ENCODE measurements at places on chromosomes 2 and 18. TPM values are rescaled to one million over a fixed set of nuclear protein-coding genes. Genes with fewer than 3 reads are reported as not detected.

GRCh38 chr2:101873543-101873942, 118.2 kb upstream of the IL1R2 start:
- DNase-seq, result peak; percentile 9

- DNase-seq, result no peak
Observed at GRCh38 chr2:54295911-54296310, 39.9 kb upstream of the TSPYL6 start.

DNA sequence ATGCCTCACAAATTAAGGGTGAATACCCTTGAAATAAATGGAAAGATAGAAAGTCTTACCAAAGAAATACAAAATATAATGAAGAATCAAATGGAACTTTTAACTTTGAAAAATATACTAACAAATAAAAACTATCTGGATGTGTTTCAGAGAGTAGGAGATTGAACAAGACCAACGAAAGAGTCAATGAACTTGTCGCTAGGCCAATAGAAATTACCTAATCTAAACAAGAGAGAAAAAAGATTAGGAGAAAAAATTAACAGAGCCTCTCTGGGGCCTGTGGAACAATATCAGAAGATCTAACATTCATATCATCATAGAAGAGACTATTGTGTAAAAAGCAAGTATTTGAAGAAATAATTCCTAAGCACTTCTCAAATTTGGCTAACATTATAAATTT, 11.1 kb downstream of the FRZB start:
- no peak for DNase-seq

DNA sequence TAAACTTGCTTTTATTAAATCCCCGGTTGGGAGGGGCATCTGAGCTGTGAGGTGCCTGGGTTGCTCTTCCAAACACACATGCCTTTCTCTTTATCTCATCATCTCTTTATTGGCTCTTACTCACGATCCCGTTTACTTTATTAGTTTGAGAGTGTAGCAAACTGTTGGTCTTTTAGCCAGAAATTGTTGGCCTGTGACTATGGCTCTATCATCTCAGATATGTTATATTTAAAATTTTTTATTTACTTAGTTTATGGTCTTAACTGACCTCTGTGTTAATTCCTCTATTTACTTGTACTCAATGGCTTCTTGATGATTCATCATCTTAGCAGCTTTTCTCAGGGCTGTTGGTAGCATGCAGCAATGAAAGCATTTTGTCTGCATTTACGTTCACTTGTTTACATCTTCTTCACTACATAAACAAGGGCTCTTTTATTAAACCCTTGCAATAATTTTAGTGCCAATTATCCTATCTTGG, 408.4 kb downstream of the HRH4 start:
- peak; percentile 25 for DNase-seq

PIEZO2 gene
- 10.7 TPM for total RNA-seq

DCDC2C gene
- total RNA-seq, result not detected

Measured in RPMI7951 (cell line).